ENCODE measurements at places on chromosomes 3 and 15.

GRCh38 chr3:13394363-13394762 is 25.8 kb downstream of the NUP210 start:
- no peak for DNase-seq

DNA sequence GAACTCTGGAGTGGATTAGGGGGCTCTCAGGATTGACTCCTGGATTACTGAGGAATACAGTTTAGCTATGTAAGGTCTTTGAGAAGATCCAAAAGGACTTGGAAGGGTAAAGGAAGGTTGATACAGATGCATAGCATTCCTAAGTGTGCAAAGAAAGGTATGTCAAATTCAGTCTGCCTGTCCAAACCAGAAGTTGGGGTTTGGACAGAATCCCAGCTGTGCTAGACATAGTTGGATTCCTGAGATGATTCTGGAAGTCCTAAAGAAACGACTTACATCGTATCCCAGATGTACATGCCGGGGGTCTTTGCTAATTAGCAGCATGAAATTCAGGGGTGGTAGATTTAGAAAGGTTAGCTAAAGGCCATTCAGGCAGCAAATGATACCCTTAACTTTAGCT is 97.7 kb upstream of the TSPAN3 start:
- DNase-seq, result no peak

- no peak for DNase-seq
These were observed 9.7 kb upstream of the FBXL22 start for GRCh38 chr15:63587527-63587926.

DNA sequence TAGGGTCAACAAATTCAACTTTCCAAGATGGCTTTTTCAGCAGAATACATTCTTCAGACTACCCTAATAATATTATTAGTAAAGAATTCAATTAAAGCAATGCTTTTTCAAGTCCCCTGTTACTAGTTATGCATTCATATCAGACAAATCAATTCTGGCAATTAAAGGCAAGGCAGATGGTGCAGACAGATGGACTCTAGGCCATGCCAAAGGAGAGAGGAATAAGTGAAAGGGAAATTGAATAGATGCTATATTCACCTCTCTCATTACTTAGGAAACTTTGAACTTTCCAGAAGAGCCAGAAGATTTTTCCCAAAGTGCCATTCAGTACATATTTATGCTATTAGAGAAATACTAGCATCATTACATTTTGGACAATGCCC is 487.7 kb upstream of the RASGRP1 start:
- no peak for DNase-seq

GRCh38 chr15:65323071-65323511 is 18.6 kb downstream of the RNU5B-1 start:
- DNase-seq, result no peak

DNA sequence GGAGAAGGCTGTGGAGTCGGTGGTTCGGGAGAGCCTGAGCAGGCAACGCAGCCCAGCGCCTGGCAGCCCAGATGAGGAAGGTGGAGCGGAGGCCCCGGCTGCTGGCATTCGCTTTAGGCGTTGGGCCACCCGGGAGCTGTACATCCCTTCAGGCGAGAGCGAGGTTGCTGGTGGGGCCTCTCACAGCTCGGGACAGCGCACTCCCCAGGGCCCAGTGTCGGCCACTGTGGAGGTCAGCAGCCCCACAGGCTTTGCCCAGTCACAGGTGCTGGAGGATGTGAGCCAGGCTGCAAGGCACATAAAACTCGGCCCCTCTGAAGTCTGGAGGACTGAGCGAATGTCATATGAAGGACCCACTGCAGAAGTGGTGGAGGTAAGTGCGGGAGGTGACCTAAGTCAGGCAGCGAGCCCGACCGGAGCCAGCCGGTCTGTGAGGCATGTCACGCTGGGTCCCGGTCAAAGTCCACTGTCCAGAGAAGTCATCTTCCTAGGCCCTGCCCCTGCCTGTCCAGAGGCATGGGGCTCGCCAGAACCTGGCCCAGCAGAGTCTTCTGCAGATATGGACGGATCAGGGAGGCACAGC is 26.7 kb downstream of the SYNM start:
- no peak for DNase-seq

DNA sequence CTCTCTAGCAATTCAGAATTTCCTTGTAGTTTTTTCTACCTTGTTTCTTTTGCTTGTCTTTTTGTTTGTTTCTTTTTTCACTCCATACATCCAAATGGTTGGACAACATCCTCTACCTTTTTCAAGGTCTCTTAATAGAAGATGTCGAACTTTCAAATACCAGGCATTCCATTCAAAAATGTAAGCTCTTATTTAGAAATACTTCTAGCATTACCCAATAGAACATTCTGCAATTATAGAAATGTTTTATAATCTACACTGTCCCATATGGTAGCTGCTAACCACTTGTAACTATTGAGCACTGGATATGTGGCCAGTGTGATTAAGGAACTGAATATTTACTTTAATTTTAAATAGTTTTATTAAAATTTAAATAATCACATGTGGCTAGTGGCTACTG is 196.2 kb upstream of the MRPL3 start:
- DNase-seq, result no peak

GRCh38 chr3:153089620-153090019 is 72.4 kb upstream of the RAP2B start:
- no peak for DNase-seq

DNA sequence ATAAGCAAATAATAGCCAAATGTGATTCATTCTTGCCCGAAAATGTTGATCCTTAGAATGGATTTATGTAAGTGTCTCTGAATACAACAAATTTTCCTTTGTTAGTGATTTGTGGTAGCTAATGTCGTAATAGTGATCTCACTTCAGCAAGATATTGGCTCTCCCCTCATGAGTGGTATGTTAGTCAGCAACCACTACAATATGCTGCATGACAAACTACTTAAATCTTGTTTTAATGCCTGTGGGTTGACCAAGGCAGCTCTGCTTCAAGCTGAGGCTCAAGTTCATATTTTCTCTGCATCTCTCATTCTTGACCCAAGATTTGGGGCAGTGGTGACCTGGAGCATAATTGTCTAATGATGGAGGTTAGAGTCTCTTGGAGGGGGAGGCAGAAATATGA is 49.8 kb upstream of the GALNT15 start:
- DNase-seq, result no peak

GRCh38 chr3:128376516-128376915 is 90.2 kb downstream of the DNAJB8 start:
- no peak for DNase-seq

GRCh38 chr3:62159709-62160092 is 213.6 kb downstream of the FEZF2 start:
- no peak for DNase-seq

DNA sequence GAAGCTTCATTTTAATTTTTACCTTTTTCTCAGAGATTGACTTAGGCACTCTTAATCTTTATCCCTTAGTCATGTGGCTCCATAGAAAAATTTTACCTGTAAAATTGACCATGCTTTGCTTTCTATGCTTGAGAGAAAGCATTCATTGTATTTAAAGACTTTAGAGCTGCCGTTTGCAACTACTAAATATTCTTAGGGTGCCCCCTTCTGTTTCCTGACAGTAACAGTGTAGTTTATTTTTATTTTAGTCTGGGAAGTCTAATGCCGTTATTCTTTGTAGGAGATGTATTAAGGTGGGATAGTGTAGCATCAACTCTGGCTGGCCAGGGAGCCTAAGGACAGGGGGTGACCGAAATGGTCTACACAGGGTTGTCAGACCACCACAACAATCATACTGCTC is 84.5 kb upstream of the SYNPR start:
- no peak for DNase-seq

DNA sequence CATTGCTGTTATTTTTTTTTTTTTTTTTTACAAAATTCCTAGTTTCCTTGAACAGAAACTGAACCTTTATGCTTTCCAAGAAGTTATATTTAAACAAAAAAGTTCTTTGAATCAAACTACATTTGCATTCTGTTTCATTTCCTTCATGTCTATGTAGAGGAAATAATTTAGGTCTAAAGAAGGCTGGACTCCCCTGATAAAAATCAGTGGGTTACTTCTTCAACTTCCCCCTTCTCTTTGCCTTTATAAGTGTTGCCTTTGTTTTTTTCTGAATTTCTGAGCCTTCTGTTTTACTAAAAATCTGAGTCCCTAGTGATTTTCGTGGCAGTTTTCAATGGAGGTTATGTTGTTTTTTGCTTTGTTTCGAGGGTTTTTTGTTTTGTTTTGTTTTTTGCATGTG is 152.8 kb downstream of the CHDH start:
- no peak for DNase-seq

DNA sequence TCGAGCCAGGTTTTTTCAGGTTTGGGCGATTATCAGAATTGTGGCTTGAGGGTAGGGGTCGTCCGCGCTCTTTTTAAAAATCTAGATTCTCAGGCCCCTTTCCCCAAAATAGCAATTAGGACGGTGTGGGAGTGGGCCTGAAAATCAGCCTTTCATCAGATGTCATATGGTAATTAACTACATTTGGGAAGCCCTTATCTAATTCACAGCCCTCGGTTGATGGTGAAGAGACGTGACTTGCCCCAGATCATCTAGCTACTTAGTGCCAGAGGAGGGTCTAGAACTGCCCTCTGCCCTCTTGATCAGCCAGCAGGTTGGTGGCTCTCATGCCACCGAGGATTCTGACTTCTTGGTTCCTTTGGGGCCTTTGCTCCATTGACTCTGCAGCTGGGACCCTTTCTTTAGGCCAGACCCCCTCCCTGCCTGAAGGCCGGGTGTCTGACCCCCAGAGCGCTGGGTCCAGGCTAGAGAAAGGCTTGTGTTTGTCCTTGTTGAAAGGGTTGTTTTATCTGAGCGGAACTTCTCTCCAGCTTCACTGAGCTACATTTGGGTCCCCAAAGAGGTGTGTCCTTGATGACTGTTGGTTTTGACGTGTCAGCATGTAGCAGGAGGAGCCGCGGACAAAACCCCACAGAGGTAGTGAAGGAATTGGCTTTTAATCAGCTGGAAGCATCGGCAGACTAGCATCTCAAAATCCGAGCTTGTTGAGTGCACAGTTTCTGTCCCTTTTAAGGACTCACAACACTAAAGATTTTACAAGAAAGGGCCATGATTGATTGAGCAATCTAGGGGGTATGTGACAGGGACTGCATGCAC is 857 bp downstream of the AEN start:
- no peak for DNase-seq

DNA sequence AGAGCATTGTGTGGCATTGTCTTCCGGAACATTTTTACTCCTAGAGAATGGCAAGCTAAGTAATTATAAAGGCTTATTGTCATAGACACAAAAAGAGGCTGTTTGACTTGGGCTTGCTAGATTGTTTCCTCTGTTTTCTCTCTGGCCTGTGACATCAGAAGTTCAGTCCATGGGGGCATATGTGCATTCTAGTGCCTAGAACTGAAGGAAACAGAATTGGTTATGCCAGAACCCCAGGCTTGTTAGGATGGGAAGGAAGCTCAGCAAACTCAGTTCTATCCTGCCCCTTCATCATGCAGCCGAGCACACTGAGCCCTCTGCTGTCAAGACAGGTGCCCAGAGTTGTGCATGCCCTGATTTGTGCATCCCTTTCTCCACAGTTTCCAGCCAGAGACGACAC is 131.3 kb downstream of the PDE8A start:
- DNase-seq, result no peak

- no peak for DNase-seq
These were observed 203.8 kb downstream of the RBMS3 start for GRCh38 chr3:29484633-29485032.

GRCh38 chr3:173750095-173750494 is 352.6 kb downstream of the NLGN1 start:
- no peak for DNase-seq

GRCh38 chr3:76841747-76842146 is 198.2 kb upstream of the ROBO2 start:
- DNase-seq, result no peak

DNA sequence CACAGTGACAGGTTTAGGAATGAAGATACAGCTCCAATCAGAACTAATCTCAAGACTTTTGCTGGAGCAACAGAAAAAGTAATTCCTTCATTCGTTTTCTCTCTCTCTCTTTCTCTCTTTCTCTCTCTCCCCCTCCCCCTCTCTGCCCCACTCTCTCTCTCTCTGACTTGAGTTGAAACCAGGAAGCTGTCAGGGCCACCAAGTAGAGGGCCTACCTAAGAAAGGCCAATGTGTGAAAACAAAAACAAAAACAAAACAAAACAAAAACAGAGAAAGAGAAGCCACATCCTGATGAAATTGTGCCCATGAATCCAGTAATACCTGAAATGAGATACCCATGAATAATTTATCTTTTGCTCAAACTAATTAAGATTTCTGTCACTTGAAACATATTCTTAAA is 72.9 kb downstream of the ATP8B4 start:
- DNase-seq, result no peak

DNA sequence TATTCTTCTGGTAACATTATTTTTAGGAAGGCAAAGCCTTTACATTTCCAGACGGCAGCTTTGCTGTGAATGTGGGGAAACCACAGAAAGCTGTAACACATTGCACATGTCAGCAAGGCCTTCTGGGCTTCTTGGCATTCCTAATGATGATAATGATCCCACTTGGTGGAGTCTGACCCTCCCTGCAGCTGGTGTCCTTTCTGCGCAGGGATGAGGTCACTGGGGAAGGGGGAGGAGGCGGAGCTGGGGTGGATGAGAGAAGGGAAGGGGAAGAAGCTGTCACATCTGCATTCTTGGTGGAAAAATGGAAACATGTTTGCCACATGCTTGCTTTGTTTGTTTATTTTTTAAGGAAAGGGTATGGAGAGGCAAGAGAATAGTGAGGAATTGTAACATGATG is 68.6 kb downstream of the FILIP1L start:
- no peak for DNase-seq
